ENCODE measurements at places on chromosomes 3 and 15.

GRCh38 chr15:55587321-55588069 lies 650 bp downstream of the PYGO1 start:
- DNase-seq: peak; percentile 73

DNA sequence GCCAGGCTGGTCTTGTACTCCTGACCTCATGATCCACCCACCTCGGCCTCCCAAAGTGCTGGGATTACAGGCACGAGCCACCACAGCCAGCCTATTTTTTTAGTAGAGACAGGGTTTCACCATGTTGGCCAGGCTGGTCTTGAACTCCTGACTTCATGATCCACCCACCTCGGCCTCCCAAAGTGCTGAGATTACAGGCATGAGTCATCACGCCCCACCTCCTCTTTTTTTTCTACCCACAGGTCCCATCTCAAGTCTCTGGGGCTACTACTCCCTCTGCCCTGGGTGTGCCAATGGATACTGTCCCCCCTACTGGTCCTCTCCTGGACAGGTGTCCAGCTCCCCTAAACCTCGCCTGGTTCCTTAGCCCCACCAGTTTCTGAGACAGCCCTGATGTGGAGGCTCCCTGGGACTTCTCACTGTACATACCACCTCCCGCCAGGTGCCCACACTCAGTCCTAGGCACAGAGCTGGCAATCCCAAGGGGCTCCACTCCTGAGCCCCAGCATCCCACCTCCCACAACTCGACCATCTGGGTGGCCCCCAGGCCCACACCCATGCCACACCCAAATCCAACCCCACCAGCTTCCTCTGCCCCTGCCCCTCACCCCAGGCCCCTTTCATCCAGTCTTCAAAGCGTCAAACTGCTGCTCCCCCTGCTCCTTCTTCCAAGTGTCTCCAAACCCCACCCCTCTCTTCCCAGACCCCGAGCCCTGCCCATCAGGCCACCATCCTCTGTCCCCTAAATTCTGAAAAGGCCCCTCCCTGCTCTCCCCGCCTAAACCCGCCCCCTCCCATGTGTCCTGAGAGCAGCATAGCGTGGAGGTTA lies 13.1 kb upstream of the CYP11A1 start:
- no peak for DNase-seq

DNA sequence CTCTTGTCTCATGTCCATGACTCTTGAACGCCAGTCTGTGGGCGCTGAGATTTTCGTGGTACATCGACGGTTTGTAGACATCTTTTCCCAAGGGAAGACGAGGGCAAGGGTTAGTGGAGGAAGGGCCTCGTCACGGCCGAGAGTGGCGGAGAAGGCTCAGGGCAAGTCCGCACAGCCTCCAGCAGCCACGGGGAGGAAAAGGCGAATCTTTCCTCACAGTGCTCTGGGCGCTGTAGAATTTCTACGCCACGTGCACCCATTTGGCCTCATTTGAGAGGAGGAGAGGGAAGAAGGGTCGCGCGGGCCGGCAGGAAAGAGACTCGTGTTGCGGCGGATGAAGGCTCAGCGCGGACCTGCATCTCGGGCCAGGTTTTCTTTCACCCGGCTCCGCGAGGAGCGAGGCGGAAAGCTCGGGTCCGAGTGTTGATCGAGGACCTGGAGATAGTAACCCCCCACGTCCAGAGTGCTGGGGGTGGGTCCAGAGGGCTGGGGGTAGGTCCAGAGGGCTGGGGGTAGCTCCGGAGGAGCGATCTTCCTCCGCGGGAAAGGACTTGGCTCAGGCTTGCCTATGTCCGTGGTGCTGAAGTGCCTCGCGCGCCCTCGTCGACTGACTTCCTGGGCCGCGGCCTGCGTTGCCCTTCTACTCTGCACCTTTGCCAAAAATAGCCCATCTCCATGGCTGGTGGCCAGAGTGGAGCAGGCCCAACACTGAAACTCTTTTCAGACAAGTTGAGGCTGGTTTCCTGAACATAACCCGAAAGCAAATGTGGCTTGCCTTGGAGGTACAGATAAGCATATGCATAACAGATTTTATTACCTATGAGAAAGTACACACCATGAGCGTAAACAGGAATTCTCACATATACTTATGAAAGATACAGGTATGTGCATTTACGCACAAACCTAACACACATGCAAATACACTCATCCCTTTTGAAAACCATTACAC lies 1.1 kb downstream of the SLC35G2 start:
- peak; percentile 22 for DNase-seq

DNA sequence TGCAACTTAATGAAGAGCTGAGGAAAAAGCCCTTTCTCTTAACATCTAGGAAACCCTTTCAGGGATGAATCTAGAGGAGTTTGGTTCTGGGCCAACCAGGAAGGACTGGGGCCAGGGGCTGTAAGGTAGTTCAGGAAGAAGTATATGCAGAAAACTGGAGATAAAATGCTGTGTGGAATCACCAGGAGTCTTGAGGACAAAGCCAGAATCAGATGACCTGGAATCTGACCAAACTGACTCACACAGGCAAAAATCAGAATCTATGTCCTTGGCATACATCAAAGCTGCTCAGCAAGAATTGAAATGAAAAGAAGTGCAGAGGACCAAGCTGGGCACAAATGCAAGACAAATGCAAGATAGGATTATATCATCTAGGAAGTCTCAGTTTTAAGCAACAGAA lies 59.4 kb upstream of the ATP2C1 start:
- DNase-seq: no peak

GRCh38 chr3:13420831-13421765 lies 976 bp upstream of the NUP210 start:
- no peak for DNase-seq

DNA sequence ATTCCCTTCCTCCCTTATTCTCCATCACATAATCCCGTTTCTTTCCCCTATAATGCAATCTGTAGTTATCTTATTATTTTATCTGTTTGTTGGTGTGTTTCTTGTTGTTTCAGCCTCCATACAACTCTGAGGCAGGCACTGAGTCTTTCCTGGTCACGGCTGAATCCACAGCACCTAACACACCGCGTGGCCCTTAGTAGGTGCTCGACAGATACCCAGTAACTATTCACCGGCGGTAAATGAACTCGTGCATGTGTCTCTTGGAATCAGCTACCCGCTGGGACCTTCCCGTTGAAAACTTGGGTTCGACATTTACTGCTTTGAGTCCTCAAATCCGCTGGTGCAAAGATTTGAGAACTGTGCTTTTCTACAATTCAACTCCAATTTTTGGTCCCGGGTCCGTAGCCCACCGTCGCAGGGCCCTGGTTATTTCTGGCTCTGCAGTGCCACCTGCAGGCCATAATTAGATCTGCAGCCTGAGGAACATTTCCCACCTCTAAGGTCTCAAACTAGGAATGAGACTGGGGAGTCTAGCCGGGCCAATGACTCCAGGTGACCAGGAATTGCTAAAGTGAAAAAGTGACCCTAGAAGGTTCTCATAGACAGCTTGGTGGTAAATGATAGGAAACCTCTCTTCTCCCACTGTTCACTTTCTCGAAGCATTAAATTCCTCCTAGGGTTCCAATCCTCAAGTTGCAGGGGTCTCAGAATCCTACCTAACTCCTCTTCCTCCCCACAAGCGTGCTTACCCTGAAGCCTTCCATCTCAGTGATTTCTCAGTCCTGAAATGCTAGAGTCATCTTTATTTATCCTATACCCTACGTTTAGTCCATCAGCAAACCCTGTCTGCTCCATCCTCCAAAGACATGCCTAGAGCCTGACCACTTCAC lies 40.0 kb upstream of the TRH start:
- peak; percentile 60 for DNase-seq

DNA sequence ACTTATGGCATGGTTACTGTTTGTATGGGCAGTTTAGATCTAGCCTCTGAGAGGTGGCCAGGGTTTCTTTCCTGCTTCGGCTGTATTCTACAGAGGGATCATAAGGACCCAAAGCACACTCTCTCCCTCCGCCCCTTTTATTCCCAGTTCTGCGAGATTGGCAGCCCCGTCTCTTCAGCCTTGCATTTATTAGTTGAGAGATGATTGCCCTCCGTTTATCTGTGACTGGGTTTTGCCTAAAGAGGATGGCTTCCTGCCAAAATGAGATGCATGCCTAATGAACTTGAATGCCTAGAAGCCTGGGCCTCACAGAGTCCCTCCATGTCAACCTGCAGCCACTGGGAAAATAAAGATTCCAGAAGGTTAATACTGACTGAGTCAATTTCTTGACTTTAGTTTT lies 97.1 kb upstream of the CHL1 start:
- DNase-seq: no peak

DNA sequence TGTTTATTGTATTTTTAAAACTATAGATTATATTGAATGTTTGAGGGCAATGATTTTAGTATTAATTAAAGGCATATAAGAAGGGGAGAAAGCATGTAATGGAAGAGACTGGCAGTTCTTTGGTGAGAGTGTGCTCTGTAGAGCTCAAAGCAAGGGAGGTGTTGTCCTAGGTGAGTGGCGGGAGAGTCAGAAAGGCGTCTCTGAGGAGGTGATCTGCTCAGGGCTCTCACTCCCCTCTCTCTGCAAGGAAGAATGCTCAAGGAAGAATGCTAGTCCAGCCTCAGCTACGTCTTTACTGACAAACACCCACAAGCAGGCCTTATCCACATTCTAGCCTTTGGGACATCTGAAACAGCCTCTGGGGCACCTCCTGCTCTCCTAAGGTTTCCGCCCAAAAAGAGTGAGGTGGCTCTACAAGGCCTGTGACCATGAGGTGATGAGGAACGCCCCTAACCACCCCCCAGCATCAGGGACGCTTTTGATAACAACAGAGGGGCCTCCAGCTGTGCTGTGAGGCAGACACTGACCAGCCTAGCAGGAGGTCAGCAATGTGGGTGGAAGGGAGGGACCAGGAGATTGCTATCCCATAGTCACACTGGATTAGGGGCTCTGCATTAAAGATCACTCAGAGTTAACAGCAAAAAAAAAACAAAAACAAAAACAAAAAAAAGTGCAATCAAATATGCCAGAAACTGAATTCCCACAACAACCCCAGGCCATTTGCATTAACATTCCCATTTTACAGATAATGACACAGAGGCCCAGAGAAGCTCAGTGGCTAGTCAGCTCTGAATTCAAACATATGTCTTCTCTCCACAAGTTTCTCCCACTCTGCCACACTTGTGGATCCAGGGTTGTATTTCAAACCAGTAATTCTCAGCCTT lies 202.2 kb upstream of the CTNNB1 start:
- DNase-seq: no peak

- DNase-seq: no peak
Measured at GRCh38 chr3:53122933-53123305, 7.3 kb downstream of the RFT1 start.

DNA sequence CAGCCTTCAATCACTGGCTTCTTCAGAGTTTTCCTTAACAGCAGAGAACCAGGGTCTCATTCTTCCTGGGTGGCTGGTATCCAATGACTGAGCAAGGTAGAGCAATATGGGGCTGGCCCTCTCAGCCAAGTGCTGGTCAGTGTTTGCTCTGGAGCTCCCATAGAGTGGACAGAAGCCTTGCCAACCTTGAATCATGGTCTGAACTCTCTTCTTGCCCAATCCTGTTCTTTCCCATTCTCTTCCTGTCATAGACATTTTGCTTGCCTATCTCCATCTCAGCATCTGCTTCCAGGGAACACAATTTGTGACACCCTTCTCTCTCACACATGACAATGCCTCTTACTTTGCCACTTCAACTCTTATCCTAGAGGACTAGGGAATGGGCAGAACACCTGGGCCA lies 245.6 kb upstream of the PEX5L start:
- DNase-seq: no peak

- DNase-seq: no peak
Measured at GRCh38 chr3:113405180-113405579, 36.1 kb downstream of the CFAP44 start.

DNA sequence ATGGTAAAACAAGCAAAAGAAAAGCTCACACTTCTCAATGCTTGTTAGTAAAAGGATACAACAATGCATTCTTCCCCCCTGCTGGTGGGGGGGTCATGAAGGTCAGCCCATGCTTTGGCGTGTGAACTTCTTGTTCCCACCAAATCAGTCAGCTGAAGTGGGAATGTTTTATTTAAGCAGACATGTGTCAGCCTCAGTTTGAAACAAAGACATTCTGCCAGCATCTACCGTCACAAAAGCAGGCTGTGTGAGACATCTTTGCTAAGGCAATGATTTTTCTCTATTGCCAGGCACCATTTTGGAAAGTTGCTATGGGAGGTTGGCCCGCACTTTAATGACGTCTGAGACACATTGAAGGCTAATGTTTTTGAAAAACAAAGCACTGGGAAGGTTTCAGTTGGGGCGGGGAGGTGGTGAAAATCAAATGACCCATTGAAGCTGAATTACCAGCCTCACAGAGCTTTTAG lies 206.6 kb downstream of the TLE3 start:
- DNase-seq: no peak

DNA sequence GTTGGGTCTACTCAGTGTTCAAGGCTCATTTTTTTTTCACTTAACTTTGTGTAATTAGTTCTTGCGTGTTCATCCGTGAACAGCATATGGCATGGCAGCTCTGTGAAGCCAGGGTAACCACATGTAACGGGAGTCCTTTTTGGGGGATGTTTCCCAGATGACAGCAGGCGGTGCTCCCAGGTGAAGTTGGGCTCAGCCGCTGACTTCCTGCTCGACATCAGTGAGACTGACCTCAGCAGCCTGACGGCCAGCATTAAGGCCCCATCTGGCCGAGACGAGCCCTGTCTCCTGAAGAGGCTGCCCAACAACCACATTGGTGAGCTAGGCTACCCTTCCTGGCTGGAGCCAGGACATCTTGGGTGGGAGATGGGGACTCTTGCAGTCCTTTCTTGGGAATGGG lies 62.7 kb downstream of the DNASE1L3 start:
- DNase-seq: no peak

DNA sequence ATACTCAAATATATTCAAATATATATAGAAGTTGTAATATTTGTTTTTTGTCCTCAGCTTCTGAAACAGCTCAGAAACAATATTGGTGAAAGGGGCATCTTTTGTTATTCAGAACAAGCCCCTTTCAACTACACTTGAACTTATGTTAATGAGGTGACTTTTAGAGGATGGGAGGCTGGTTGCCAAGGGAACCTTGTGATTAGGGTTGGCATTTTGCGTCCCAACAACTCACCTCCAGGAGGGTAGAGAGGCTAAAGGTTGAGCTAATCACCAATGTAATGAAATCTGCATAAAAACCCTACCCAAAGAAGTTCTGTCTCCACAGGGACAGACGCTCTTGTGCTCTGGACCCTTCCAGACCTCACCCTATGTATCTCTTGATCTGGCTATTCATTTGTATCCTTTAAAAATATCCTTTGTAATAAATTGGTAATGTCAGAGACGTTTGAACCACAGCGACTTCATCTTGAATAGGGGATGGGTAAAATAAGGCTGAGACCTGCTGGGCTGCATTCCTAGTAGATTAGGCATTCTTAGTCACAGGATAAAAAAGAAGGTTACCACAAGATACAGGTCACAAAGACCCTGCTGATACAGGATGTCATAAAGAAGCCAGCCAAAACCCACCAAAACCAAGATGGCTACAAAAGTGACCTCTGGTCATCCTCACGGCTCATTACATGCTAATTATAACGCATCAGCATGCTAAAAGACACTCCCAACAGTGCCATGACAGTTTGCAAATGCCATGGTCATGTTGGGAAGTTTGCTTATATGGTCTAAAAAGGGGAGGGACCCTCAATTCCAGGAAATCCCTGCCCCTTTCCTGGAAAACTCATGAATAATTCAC lies 111.1 kb downstream of the FMN1 start:
- no peak for DNase-seq

GRCh38 chr3:174098746-174099145 lies 701.2 kb downstream of the NLGN1 start:
- DNase-seq: no peak

- DNase-seq: no peak
Measured at GRCh38 chr3:23619705-23620637, 185.8 kb upstream of the UBE2E1 start.

- no peak for DNase-seq
Measured at GRCh38 chr3:185712337-185712736, 112.5 kb downstream of the IGF2BP2 start.

- DNase-seq: peak; percentile 45
Measured at GRCh38 chr3:129794311-129795185, 99.0 kb downstream of the TMCC1 start.
